ENCODE measurements at places on chromosomes 7 and 10.

- no peaks in the 10 kb centered on the region for H3K27me3 ChIP-seq
- no peaks in the 10 kb centered on the region for H3K36me3 ChIP-seq
- H3K27ac ChIP-seq: no peak overlapping the region
- peaks cover 13% of the 10 kb centered on the region for H3K4me1 ChIP-seq
Observed at GRCh38 chr10:50439187-50439586, 184.6 kb downstream of the SGMS1 start.

- no peaks in the 10 kb centered on the region for H3K27me3 ChIP-seq
- DNase-seq: no peak
- H3K4me3 ChIP-seq: no peak overlapping the region
- H3K4me1 ChIP-seq: no peaks in the 10 kb centered on the region
- no peaks in the 10 kb centered on the region for H3K36me3 ChIP-seq
- no peak overlapping the region for H3K27ac ChIP-seq
Observed at GRCh38 chr7:125338110-125338509, 408.5 kb upstream of the POT1 start.

DNA sequence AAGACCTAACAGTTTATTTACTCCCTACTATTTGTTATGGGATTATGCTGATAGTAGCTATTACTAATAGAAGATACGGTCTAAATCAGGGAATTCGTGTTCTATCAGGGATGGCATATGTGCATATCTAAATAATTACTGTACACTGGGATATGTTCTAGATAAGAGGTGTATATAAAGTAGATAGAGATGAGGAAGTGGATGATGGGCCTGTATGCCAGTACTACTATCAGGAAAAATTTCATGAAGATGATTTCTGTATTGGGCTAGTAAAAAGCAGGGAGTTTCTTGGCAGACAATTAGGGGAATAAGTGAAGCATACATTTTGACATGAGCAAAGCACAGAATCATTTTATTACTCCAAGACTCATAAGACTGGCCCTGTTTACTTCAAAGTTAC, 26.2 kb downstream of the PTPN12 start:
- DNase-seq: no peak
- peaks cover 54% of the 10 kb centered on the region for H3K4me1 ChIP-seq
- no peaks in the 10 kb centered on the region for H3K36me3 ChIP-seq
- H3K4me3 ChIP-seq: no peak overlapping the region
- H3K27ac ChIP-seq: no peak overlapping the region

- DNase-seq: no peak
- H3K36me3 ChIP-seq: peaks cover 16% of the 10 kb centered on the region
- H3K27ac ChIP-seq: no peak overlapping the region
- H3K27me3 ChIP-seq: no peaks in the 10 kb centered on the region
- no peak overlapping the region for H3K4me3 ChIP-seq
Observed at GRCh38 chr10:110503528-110504110, 5.9 kb downstream of the DUSP5 start.

DNA sequence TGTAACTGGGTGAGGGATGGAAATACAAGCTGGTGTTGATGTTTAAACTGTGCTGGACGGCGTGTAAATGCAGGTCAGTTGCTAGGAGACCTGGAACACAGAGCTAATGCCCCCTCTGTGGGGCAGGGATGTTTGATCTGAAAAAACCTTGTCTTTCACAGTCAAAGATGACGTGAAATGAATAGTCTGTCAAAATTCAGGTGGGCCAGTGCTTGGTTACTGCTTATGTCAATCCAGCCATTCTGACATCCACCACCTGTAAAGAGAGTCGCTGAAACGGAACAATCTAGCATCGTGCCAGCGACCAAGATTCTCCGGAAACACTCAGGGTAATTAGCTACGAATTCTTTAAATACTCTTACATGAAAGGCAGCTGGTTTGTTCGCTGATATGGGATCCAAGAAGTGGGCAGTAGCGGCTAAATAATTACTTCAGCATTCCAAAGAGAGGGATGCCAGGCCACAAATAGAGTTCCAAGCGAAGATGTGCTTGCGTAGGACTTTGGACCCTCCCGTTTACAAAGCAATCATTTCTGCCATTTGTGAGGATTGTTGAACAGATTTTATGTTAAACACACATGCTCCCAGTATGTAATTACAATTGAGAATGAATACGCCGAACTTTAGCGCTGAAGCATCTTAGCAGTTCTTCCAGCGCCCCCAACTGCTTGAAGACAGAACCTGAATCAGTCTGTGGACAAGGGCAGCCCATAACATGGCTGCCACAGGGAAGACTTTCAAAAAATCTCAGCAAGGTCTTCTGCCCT, 7.3 kb upstream of the ASB4 start:
- H3K27me3 ChIP-seq: no peaks in the 10 kb centered on the region
- H3K4me3 ChIP-seq: no peak overlapping the region
- H3K27ac ChIP-seq: no peak overlapping the region
- no peaks in the 10 kb centered on the region for H3K36me3 ChIP-seq
- peaks cover 26% of the 10 kb centered on the region for H3K4me1 ChIP-seq
- no peak for DNase-seq

All from chondrocyte (in vitro differentiated cells).